ENCODE measurements at places on chromosomes 6 and 20.

DNA sequence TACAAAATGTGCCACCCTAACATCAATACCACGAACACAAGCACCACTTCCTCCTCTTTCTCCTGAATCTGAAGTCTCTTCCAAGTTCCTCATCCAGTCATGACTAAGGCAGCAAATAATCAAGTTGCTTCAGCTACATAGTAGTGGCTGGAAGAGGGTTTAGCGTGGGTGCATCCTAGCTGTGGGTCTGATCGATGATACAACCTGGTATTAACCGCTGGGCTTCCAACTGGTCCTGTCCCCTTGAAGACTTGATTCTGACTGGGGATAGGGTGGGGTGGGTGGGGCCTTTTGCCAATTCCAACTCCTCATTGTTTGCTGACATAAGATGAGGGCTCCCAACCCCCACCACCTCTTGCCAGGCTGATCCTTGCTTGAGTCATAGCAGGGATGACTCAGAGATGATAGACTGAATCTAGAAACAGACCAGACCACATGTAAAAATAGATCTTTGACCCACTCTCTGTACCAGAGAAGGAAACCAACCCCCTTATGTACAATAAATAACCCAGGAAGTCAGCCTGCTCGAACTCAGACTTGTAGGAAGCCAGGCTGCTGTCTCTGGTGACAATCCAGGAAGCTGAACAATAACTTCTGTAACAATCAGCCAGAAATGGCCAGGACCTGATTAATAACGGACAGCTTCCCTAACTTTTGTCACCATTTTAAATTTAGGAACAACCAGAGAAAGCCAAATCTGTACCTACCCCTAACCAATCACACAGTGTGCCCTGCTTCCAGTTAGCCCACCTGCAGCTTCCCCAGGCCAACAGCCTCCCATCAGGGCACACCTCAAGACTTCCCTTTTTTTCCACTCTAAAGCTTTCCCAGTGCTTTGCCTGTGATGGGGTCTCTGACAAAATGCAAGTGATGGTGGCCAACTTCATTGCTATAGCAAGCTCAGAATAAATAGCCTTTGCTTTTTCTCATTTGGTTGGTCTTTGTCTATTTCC, 68.9 kb upstream of the FAM184A start:
- DNase-seq = no peak

DNA sequence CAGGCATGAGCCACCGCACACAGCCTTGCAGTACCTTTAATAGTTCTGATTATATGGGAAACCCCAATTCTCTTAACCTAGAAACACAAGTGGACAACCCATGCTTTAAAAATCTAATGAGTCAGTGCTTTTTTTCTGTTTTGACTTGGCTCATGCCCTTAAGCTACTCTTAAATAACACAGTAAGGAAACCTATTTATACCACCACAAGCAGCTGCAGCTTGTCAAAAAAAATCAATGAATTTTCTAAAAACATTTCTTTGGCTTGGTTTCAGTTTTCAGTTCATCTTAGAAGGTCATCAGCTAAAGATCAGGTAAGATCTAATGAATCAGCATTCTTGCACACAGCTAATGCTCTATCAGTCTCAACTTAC, 124.1 kb upstream of the DST start:
- DNase-seq = no peak

GRCh38 chr6:54173089-54173488, 61.8 kb downstream of the MLIP start:
- DNase-seq = no peak

DNA sequence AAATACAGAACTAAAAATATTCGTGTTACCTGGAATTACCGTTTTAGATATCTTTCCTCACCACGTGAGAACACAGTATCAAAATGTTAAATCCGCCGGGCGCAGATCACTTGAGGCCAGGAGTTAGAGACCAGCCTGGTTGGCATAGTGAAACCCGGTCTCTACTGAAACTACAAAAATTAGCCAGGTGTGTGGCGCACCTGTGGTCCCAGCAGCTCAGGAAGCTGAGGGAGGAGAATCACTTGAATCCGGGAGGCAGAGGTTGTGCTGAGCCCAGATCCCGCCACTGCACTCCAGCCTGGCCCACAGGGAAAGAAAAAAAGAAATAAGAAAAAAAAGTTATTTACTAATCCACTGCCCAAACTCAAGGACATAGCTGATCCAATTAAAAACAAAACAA, 4.8 kb upstream of the DDX43 start:
- DNase-seq = no peak

DNA sequence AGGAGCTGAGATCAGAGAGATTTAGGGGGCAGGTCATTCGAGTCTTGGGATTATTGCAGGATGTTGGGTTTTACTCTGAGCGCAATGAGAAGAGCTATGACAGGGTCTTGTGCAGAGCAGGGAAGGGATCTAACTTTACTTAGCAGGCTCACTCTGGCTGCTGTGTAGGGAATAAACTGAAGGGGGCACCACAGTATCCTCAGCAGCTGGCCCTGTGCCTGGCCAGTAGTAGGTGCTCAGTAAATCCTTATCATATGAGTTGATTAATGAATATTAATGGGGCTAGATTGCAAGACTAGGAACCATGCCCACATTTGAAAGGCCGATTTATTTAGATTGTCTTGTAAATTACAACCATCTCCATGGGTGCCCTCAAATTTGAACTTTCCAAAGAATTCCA, 4.6 kb upstream of the MDGA1 start:
- DNase-seq = no peak

DNA sequence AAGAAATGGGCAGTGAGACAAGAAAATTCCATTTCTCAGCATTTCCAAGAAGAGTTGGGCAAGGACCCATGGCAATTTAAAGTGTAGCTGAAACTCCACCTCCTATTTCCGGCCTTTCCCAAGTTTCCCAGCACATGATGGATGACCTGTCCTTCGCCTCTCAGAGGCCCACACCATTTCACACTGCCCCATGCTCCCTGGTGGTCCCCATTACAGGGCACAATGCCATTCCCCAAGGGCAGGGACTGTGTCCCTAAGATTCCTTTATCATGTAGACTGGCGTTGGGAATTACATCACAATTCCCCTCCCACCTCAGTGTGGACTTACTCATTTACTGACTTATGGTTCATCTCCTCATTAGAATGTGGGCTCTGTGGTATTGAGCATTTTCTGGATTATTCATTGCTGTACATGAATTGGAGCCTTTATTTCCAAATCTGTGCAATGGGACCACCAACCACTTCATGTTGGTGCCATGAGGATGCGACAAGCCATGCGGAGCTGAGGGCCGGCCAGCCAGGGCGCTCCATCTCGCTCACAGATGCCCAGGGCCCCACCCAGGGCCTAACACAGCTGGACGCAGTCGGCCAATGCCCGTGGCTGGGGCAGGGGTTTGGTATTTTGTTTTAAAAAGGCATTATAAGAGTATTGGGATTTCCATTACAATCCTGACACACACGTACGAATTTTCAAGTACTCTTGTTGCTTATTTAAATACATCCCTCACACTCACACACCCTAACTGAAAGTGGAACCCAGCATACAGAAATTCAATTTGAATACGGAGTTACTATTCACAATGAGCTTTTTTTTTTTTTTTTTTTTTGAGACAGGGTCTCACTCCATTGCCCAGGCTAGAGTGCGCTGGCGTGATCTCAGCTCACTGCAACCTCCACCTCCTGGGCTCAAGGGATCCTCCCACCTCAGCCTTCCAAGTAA, 5.4 kb downstream of the ACSS1 start:
- no peak for DNase-seq

- DNase-seq = no peak
Measured at GRCh38 chr20:53834062-53834442, 236.3 kb downstream of the BCAS1 start.

DNA sequence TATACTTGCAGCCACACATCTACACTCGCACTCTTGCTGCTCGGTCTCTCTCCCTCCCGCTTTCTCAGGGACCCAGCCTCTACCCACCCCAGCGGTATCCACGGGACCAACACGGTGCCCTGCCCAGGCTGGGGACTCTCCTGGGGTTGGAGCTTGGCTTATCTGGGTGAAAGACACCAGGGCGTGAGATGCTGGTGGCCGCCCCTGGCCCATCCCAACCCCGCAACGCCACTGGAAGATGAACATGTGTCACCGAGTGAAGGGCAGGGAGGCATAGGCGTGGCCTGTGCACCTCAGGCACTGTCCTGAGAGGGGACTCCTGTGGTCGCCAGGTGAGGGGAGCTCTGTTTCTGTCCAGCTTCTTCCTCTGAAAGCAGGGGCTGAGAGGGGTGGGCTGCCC, 47.4 kb downstream of the NINL start:
- no peak for DNase-seq

- no peak for DNase-seq
Measured at GRCh38 chr6:166836785-166837718, 119.3 kb downstream of the RNASET2 start.

DNA sequence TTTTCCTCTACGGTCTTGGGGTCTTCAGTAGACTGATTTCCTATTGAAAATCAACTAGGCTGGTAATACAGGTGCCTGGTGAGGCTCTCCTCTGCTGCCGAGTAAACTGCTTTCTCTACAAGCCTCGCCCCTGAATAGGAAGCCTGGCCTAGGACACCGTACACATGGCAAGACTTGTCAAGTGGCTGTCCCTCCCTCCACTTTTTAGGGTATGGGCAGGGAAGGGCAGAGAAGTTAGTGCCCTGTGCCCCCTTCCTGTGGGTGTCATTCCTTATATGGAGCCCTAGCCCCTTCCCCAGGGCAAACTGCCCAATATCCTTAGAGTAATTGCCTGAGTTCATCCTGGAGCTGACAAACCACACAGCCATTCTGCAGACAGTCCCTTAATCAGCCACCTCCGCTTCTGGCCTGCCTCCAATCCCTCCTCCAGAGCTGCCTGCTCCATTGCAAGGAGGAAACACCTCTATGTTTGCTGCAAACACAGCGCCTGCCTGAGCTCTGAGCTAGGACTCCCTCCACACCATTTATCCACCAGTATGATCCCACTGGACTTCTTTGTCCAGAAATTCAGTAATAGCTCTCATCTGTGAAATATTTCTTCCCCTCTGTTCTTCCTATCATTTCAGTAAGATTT, 93.1 kb downstream of the CHD6 start:
- DNase-seq = no peak

DNA sequence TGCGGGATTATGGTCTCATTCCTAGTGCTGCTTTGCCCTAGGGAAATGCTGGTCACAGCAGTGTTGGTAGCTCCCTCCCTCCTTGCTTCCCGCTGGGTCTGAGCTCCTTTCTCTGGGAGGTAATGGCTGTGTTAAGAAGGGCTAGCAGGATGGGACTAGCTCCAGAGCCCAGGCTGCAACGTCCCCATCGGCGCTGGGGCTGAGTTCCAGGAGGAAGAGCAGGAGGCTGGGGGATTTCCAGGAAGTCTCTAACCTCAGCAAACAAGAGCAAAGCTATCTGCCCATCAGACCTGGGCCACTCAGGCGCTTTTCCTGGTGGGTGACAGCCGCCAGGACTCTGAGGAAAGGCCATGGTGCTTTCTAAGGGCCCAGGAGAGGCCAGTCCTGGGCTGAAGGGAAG, 174.2 kb downstream of the DLL1 start:
- DNase-seq = no peak

- DNase-seq = no peak
Measured at GRCh38 chr20:38094373-38094891, 60.9 kb downstream of the RPRD1B start.

DNA sequence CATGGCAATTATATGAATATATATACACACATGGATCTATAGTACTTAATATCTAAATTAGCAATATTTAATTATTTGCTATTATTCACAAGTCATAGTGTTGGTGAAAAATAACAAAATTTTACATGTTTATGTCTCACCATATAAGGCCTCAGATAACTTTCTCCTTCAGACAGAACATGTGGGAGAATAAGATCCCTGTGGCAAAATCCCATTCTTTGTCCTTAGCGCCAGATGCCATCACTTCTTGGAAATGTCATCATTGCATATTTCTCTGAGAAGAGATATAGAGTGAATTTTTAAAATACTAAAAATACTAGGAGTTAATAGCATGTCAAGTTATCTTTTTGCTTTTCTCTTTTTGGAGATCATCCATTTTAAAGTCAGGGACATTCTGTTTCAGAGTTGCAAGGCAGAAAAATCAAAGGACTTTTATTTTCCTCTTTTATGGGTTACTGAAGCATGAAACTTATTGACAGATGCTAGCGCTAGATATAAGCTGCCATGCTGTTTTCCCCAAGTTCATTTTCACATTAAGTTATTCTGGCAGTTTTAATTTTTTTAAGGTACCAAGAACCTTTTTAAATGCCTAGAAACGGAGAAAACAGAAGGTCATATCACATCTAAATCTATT, 30.4 kb upstream of the STXBP5 start:
- DNase-seq = no peak

- no peak for DNase-seq
Measured at GRCh38 chr20:25055711-25056495, 2.0 kb downstream of the ACSS1 start.

DNA sequence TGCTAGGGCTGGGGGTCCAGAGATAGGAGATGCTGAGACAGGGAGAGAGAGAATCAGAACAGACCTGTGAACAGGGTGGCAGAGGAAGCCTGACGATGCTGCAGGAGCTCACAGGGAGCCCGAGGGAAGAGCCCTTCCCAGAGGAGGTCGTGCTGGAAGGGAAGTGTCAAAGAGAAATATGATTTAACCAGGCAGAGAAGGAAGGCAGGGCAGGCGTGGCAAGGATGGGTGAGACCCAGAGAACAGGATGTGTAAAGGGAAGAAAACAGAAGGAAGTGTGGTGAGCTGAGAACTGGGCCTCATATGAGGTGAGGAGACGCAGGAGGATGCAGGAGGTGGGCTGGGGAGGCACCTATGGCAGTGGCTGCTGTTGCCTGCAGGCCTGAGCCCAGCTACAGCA, 105.6 kb downstream of the ZDHHC14 start:
- no peak for DNase-seq

GRCh38 chr20:36219671-36220220, 16.5 kb upstream of the AAR2 start:
- no peak for DNase-seq

DNA sequence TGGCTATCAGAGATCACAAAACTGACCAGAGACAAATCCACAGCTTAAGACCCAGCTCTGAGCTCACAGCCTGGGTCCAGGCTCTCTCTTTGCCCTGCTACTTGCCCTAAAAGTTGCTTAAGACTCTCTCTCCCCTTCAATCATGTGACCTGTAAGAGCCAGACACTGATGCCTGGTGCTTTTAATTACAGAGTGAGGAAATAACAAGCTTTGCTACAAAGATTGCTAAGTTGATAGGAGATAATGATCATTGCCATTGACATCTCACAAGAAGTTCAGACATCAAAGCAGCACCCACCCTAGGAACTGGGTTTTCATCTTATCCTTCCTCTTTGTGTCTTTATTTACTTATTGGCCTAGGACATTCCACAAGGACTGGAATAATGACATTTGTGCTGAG, 125.9 kb upstream of the CD93 start:
- no peak for DNase-seq
